ENCODE measurements at places on chromosomes 1 and 21. TPM values are rescaled to one million over a fixed set of nuclear protein-coding genes. Genes with fewer than 3 reads are reported as not detected.
A peak's percentile ranks its signal among the peaks of the same experiment; 100 is the strongest.

DNA sequence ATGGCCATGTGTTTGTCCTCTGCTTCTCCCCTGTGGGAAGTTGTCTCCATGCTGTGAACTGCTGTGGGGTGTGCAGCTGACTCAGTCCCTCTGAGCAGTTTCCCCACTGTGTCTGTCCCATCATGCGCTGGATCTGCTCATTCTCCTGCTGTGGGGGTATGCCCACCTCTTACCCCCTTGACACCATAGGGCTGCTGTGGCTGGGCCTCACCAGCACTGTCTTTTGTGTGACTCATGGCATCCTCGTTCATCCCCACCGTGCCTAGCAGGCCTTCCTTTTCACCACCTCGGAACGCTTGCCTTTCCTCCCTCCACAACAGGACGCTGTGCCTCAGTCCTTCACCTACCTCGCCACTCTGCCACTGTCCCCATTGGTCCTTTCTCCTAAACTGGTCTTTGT, 27.3 kb downstream of the VANGL2 start:
- peaks cover 27% of the 10 kb centered on the region for H3K36me3 ChIP-seq
- H3K4me1 ChIP-seq = no peaks in the 10 kb centered on the region
- H3K4me3 ChIP-seq = no peak overlapping the region
- no peaks in the 10 kb centered on the region for H3K27me3 ChIP-seq
- no peak overlapping the region for H3K27ac ChIP-seq

- no peak for DNase-seq
- H3K27me3 ChIP-seq = 0 out of 2 replicates have a peak, but pooled peaks cover 4% of the 10 kb centered on the region
- no peak overlapping the region for H3K27ac ChIP-seq
- H3K36me3 ChIP-seq = no peaks in the 10 kb centered on the region
- H3K4me1 ChIP-seq = peaks cover 20% of the 10 kb centered on the region
These were observed 4.3 kb downstream of the SLC45A3 start for GRCh38 chr1:205676002-205676401.

GRCh38 chr1:170703591-170703990, 39.7 kb downstream of the PRRX1 start:
- H3K4me1 ChIP-seq = no peaks in the 10 kb centered on the region
- no peaks in the 10 kb centered on the region for H3K27me3 ChIP-seq
- no peak overlapping the region for H3K27ac ChIP-seq

GRCh38 chr21:34630536-34631143, 15.7 kb upstream of the RCAN1 start:
- no peak overlapping the region for H3K4me3 ChIP-seq
- H3K27me3 ChIP-seq = no peaks in the 10 kb centered on the region
- H3K4me1 ChIP-seq = no peaks in the 10 kb centered on the region
- no peak for DNase-seq
- H3K27ac ChIP-seq = no peak overlapping the region

- H3K27ac ChIP-seq = no peak overlapping the region
- peaks cover 16% of the 10 kb centered on the region for H3K36me3 ChIP-seq
- H3K27me3 ChIP-seq = no peaks in the 10 kb centered on the region
- DNase-seq = no peak
- no peaks in the 10 kb centered on the region for H3K4me1 ChIP-seq
- no peak overlapping the region for H3K4me3 ChIP-seq
These were observed 31.3 kb upstream of the ANGPTL7 start for GRCh38 chr1:11157867-11158266.

GRCh38 chr1:118326960-118327629, 142.1 kb upstream of the SPAG17 start:
- no peak overlapping the region for H3K27ac ChIP-seq
- H3K4me3 ChIP-seq = no peak overlapping the region
- DNase-seq = no peak
- no peaks in the 10 kb centered on the region for H3K36me3 ChIP-seq
- no peaks in the 10 kb centered on the region for H3K27me3 ChIP-seq

DNA sequence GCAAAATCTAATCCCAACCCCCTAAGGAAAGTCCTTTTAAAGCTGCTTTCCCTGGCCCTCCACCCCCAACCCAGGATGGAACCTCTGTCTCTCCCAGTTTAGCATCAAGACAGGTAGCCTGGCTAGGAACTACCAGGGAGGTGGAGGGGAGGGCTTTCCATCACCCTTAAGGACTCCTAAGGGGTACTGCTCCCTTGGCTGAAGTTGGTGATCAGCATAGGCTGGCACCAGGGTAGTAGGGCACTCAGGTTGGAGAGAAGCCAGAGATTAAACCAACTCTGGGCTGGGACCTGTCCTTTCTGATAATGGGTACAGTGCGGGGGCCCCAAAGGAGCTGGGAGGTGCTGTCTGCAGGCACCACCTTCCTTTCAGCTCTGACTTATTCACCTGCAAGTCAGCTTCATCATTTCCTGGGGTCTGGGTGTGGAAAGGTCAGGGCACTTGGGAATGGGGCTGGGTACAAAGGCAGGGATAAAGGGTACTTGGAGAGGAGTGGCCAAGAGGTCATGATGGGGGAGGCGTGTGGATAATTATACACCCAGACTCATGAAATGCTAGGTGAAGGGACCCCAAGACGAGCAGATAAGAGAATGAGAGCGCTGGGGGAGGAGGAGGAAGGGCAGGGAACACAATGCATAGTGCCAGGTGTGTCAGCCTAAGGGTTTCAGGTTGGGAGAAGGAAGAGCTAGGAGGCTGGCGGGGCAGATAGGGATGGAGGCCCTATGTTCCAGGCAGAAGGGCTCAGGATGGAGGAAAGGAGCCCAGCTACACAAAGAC, 1.2 kb downstream of the ARHGEF2 start:
- no peak for DNase-seq
- H3K27me3 ChIP-seq = no peaks in the 10 kb centered on the region
- H3K4me1 ChIP-seq = peaks cover 31% of the 10 kb centered on the region
- H3K4me3 ChIP-seq = peak overlapping the region; percentile 84
- H3K36me3 ChIP-seq = no peaks in the 10 kb centered on the region
- H3K27ac ChIP-seq = no peak overlapping the region

DNA sequence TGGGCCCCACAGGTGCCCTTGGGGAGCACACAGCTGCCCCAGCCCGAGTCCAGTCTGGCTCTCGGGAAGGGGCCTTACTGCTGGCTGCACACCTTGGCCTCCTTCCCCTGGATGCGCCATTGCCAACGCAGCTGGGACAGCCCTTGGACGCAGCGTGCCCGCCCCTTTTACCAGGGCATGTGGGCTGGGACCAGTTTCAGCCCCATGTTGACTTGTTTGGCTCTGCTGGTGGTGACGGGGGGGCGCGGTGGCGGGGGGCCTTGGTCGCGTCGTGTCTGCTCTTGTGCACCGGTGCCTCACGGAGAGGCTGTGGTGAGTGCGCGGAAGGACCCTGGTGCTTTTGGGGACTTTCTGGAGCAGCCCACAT, 19.6 kb downstream of the SKI start:
- no peak for DNase-seq
- peaks cover 16% of the 10 kb centered on the region for H3K4me1 ChIP-seq
- H3K27me3 ChIP-seq = no peaks in the 10 kb centered on the region
- peak overlapping the region; percentile 93 for H3K27ac ChIP-seq
- H3K36me3 ChIP-seq = no peaks in the 10 kb centered on the region
- H3K4me3 ChIP-seq = no peak overlapping the region

DNA sequence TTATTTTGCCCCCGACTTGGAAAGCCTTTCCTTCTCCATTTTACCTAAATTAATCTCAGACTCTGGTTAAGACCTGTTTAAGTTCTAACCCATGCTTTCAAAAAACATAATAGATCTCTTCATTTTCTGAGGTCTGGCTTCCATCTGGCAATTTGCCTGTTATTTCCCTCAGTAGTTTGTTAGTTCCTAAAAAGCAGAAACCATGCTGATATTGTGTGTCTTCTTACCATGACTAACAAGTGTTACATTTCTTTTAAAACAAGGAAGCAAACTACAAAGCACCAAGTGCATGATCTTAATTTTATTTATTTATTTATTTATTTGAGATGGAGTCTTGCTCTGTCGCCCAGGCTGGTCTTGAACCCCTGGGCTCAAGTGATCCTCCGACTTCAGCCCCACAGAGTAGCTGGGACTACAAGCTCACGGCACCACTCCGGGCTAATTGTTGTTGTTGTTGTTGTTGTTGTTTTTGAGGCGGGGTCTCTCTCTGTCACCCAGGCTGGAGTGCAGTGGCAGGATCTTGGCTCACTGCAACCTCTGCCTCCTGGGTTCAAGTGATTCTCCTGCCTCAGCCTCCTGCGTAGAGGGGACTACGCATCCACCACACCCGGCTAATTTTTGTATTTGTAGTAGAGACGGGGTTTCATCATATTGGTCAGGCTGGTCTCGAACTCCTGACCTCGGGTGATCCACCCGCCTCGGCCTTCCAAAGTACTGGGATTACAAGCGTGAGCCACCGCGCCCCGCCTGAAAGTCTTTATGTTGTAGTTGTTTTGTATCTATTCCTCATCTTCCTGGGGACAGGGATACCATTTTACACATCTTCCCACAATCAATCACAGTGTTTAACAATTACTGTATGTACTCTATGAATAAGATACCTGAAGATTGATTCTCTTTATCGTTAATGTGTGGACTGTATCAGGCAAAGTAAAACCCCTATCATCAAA, 1.3 kb upstream of the PATJ start:
- H3K36me3 ChIP-seq = no peaks in the 10 kb centered on the region
- peak overlapping the region; percentile 90 for H3K4me3 ChIP-seq
- DNase-seq = no peak
- no peak overlapping the region for H3K27ac ChIP-seq
- no peaks in the 10 kb centered on the region for H3K27me3 ChIP-seq

- H3K27ac ChIP-seq = no peak overlapping the region
- no peaks in the 10 kb centered on the region for H3K27me3 ChIP-seq
- no peaks in the 10 kb centered on the region for H3K4me1 ChIP-seq
- H3K4me3 ChIP-seq = no peak overlapping the region
These were observed 187.1 kb upstream of the CACNA1E start for GRCh38 chr1:181296180-181296579.

GRCh38 chr21:42578761-42579415, 65.2 kb downstream of the SLC37A1 start:
- no peaks in the 10 kb centered on the region for H3K27me3 ChIP-seq
- no peaks in the 10 kb centered on the region for H3K4me1 ChIP-seq
- peaks cover 9% of the 10 kb centered on the region for H3K36me3 ChIP-seq
- no peak overlapping the region for H3K27ac ChIP-seq
- DNase-seq = no peak

DNA sequence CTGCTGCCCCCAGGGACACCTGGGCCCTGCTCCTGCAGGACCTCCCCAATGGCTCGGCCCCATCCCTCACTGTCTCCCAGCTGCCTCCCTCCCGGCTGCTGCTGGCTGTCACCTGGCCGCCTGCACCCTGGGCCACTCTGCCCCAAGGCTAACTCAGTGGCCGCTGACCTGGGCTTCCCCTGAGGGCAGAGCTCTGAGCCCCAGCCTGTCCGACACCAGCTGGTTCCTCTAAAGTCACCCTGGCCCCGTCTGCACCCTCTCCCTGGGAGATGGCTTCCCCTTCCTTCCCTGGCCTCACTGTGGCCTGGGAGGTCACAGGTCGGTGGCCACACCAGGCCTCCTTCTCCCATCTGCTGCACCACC, 15.0 kb downstream of the ITGB2 start:
- no peak for DNase-seq
- no peak overlapping the region for H3K4me3 ChIP-seq
- H3K27me3 ChIP-seq = peaks cover 2% of the 10 kb centered on the region

DNA sequence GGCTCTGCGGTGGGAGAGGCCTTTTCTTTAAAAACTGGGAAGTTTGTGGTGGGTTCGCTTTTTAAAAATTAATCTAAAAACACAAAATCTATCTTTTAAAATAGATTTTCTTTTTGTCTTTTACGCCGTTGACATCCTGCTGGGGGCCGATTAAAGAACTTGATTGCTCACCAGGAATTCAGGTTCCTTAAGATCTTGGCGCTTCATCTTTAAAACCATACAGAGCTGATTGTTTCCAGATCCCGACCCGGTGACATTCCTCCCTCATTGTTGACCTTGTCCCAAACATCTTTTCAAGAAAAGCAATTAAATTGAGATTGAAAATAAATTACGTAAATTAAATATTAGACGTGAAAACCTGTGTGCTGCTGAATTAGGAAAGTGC, 546 bp upstream of the ZNF697 start:
- no peaks in the 10 kb centered on the region for H3K27me3 ChIP-seq
- H3K4me1 ChIP-seq = no peaks in the 10 kb centered on the region
- H3K27ac ChIP-seq = no peak overlapping the region
- H3K4me3 ChIP-seq = peak overlapping the region; percentile 87

DNA sequence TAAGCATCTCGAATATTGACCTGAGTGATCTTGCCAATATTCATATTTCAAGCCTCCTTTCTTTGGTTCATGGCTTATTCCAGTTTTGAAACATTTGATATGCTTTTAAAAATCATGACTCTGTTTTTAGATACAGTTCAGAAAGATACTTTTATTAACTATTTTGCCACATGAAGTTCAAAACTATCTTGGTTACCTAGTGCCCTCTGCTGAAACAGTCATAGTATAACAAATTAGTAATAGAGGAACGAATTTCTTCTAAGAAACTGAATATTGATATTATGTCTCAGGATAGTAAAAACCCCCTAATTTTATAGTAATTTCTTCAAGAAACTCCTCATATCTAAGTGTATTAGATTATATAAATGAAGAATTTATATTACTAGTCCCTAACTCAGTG, 52.6 kb upstream of the RC3H1 start:
- H3K27me3 ChIP-seq = no peaks in the 10 kb centered on the region
- no peak overlapping the region for H3K27ac ChIP-seq
- no peak for DNase-seq
- H3K36me3 ChIP-seq = no peaks in the 10 kb centered on the region

- no peak overlapping the region for H3K27ac ChIP-seq
- no peak overlapping the region for H3K4me3 ChIP-seq
- no peaks in the 10 kb centered on the region for H3K4me1 ChIP-seq
- no peaks in the 10 kb centered on the region for H3K36me3 ChIP-seq
- H3K27me3 ChIP-seq = no peaks in the 10 kb centered on the region
These were observed 251.6 kb downstream of the AKT3 start for GRCh38 chr1:243598433-243598832.

DNA sequence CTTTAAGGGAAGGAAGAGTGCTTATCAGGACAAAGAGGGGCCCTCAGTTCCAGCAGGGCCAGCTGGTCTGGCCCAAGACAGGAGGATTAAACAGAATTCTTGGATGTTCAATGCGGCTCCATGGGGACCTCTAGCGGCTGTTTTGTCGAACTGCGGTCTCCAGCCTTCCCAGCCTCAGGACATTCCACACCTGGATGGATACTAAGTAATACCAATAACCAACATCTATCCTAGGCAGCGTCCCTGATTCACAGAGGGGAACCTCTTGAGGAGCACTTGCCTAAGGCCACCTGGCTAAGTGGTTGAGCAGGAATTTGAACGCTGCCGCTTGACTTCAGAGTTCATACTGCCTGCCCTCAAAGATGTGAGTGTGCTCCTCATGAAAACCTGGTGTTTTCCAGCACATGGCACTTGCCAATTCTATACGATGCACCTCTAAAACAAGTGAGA, 15.5 kb upstream of the CD247 start:
- H3K4me1 ChIP-seq = no peaks in the 10 kb centered on the region
- H3K27ac ChIP-seq = no peak overlapping the region
- peak; percentile 90 for DNase-seq
- no peak overlapping the region for H3K4me3 ChIP-seq
- H3K27me3 ChIP-seq = no peaks in the 10 kb centered on the region

The KIAA0040 gene
- polyA plus RNA-seq = 11.0 TPM

The TRIM63 gene
- polyA plus RNA-seq = not detected

The NEK2 gene
- polyA plus RNA-seq = 8.4 TPM

The STXBP3 gene
- polyA plus RNA-seq = 3.5 TPM

The USH2A gene
- 0.02 TPM for polyA plus RNA-seq

The SPRR4 gene
- not detected for polyA plus RNA-seq

The RRP1 gene
- polyA plus RNA-seq = 22.8 TPM

The TCHH gene
- polyA plus RNA-seq = 0.02 TPM
